ENCODE measurements at places on chromosomes 1 and 21.

GRCh38 chr1:63148825-63149645 is 173.3 kb upstream of the FOXD3 start:
- DNase-seq = peak; percentile 6

- DNase-seq = no peak
Observed at GRCh38 chr1:236888903-236889302, 93.8 kb downstream of the MTR start.

DNA sequence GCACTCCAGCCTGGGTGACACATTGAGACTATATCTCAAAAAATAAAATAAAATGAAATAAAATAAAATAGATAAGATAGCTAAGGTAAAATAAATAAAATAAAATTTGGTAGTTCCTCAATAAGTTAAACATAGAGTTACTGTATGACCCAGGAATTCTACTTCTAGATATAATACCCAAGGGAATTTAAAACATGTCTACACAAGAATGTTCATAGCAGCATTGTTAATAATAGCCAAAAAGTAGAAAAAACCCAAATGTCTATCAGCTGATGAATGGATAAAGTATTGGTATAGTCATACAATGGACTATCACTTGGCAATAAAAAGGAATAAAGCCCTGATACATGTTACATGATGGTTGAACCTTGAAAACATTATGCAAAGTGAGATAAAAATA is 47.8 kb downstream of the CEP350 start:
- no peak for DNase-seq

- DNase-seq = no peak
Observed at GRCh38 chr1:89871768-89872473, 51.1 kb downstream of the LRRC8D start.

DNA sequence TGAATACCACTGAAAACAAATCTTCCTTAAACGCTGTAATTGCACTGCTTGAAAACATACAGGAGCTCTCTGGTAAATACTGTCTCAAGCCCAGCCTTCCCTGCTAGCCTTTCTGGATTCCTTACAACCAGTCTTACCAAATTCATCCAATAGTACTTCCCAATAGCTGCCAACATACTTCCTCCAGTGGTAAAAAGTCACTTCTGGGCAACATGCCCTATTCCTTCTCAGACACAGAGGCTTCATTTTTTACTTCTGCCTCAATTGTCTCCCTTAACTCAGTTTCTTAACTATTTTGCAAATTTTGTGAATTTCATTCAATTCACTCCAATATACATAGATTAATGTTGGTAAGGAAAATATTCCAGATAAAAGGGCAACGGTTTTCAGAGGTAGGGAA is 166.3 kb downstream of the TBX15 start:
- DNase-seq = no peak
